HT1080 (cell line): ENCODE measurements at places on chromosomes 3 and 15.

GRCh38 chr15:90401495-90401894 is 13.5 kb downstream of the IQGAP1 start:
- DNase-seq = no peak

DNA sequence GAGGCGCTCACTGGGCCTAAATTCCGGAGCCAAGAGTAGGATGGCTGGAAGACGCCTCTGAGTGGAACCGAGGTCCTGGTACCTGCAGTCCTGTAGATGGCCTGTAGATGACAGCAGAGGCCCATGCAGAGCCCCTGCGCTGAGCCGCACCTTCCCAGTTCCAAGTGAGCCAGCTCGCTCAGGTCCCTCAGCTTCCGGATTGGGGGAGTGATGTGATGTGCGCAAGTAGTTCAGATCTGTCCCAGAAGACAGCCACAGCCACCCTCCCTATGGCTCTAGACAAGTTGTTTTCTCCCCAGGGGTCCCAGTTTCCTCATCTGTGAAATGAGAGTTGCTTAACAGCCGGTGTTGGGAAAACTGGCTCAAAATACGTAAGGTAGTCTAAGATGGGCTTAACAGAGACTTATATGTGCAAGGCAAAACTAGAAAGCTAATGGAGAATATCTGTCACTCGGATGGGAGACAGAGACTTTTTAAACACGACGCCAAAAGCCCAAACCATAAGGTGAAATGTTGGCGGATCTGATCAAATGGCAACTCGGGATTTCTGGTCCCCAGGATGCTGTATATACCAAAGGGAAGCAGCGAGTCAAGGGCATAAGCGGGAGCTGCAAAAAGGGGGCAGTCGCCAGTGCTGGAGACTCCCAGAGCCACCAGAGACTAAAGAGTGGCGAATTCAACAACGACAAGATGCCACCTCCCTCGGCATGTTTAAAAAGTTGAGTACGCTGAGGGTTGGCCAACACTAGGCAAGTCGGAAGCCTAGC is 765 bp upstream of the MAPKAPK3 start:
- DNase-seq = peak; percentile 78

DNA sequence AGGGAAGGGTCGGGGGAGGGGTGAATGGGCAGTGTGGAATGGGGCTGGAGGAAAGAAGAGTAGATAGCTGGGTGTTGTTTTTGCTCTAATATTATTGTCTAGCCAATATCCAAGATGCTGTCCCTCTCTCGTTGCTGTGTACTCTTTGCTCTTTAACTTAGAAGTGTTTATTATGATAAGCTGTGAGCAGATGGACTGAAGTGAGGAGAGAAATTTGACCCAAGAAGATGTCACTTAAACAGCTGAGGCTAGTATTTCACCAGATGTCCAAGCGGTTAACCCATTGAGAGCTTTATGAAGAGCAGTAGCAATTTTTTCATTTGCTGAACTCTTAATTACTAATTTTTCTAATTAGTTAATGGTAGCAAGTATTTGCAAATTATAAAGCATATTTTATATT is 212.2 kb upstream of the TP63 start:
- DNase-seq = no peak

DNA sequence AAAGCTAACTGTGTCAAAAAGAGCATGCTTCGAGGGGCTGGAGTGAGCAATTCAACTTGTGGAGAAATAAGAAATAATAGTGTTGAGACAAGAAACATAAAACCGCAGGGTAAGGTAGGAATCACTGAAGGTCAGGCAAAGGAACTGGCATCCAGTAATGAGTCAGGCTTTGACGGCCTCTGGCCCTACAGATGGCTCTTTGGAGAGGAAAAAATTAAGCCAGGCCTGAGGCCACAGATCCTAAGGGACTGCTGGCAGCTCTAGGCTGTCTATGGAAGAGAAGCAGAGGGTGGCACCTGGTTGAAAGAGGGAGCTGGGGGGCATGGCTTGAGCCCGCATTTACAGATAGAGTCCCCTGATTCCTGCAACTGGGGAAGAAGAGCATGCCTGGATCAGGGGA is 28.6 kb upstream of the ZSCAN2 start:
- no peak for DNase-seq

DNA sequence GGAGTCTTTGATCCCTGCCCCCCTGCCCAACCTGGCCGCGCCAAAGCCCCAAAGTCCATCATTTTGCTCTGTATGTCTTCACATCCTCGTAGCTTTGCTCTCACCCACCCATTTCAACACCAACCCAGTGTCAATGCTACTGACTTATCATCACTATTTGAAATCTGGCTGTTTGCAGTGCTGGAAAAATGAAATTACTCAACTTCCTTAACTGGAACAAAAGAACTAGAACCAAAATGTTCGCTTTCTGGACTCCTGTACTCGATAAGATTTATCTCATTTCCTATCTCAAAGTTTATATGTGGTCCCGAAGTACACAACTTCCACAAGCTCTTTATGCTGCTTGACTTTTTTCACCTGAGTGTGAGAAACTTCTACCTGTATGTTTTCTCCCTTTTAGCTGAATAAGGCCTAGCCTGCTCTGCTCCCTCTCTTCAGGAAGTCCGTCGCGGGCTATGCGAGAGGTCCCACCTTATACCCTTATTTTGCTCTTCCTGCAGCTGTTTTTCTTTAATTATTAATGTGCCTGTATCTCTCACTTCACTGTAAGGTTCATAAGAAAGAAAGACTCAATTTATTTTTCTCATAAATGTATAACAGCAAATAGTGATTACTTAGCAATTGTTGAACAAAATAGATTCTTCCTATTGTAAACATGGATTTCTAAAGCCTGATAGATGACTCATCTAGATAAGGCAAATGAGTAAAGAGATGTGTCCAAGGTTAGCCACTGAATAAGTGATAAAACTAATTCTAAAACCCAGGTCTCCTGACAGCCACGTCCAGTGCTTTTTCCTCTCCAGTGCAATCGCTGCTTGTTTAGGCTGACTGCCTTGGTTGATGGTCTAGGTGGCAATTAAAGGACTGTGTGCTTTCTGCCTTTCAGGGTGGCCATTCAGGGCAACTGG is 464.1 kb upstream of the TPRG1 start:
- DNase-seq = no peak

GRCh38 chr3:156456771-156457224 is 98.1 kb downstream of the SSR3 start:
- peak; percentile 79 for DNase-seq

- DNase-seq = no peak
Measured at GRCh38 chr3:146148468-146148931, 12.5 kb downstream of the PLOD2 start.
